Peyer's patch (tissue), 4 donors: ENCODE measurements at places on chromosomes 6 and 20. TPM values are rescaled to one million over a fixed set of nuclear protein-coding genes. Genes with fewer than 3 reads are reported as not detected.

- peaks cover 6% of the 10 kb centered on the region for H3K27me3 ChIP-seq
- H3K36me3 ChIP-seq: no peaks in the 10 kb centered on the region
- H3K4me3 ChIP-seq: no peak overlapping the region
- DNase-seq: no peak
Observed at GRCh38 chr6:137475103-137475502, 19.1 kb downstream of the OLIG3 start.

The CDH4 gene
- not detected for total RNA-seq

The SLC17A2 gene
- total RNA-seq: not detected

- H3K4me1 ChIP-seq: no peaks in the 10 kb centered on the region
- H3K27ac ChIP-seq: no peak overlapping the region
- H3K4me3 ChIP-seq: no peak overlapping the region
- H3K36me3 ChIP-seq: no peaks in the 10 kb centered on the region
- no peaks in the 10 kb centered on the region for H3K27me3 ChIP-seq
Observed at GRCh38 chr6:143005816-143006215, 54.9 kb upstream of the AIG1 start.

- DNase-seq: no peak
- no peaks in the 10 kb centered on the region for H3K4me1 ChIP-seq
- H3K36me3 ChIP-seq: no peaks in the 10 kb centered on the region
- H3K27ac ChIP-seq: no peak overlapping the region
Observed at GRCh38 chr6:133396984-133397348, 155.8 kb downstream of the EYA4 start.
